ENCODE measurements at places on chromosomes 1 and 21. TPM values are rescaled to one million over a fixed set of nuclear protein-coding genes. Genes with fewer than 3 reads are reported as not detected.

GRCh38 chr1:211920141-211920572 lies 89.6 kb upstream of the LPGAT1 start:
- H3K4me3 ChIP-seq: no peak overlapping the region
- H3K27me3 ChIP-seq: no peaks in the 10 kb centered on the region
- peaks cover 21% of the 10 kb centered on the region for H3K4me1 ChIP-seq
- no peaks in the 10 kb centered on the region for H3K36me3 ChIP-seq
- peak overlapping the region; percentile 42 for H3K27ac ChIP-seq

DNA sequence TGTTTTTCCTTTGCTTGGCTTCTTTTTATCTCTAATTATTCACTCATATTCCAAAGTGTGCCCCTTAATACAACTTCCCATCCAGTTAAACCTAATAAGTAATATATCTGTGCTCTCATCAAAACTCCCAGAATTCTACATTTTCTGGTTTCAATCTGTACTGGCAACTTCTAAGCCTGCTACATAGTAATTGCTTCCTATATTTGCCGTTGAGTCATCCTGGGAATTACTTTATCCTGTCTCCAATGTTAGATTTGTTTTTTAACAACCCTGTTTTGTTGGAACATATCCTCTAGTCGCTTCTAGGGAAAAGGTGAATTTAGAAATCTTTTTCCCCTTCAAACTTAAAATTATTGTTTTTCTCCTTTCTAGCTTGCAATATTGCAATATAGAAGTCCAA lies 620.5 kb upstream of the PKN2 start:
- H3K27ac ChIP-seq: no peak overlapping the region
- DNase-seq: no peak

GRCh38 chr1:20183616-20184271 lies 2.2 kb upstream of the UBXN10 start:
- no peak overlapping the region for H3K4me3 ChIP-seq
- H3K36me3 ChIP-seq: no peaks in the 10 kb centered on the region
- H3K4me1 ChIP-seq: no peaks in the 10 kb centered on the region
- H3K27ac ChIP-seq: no peak overlapping the region
- no peaks in the 10 kb centered on the region for H3K27me3 ChIP-seq
- DNase-seq: no peak

DNA sequence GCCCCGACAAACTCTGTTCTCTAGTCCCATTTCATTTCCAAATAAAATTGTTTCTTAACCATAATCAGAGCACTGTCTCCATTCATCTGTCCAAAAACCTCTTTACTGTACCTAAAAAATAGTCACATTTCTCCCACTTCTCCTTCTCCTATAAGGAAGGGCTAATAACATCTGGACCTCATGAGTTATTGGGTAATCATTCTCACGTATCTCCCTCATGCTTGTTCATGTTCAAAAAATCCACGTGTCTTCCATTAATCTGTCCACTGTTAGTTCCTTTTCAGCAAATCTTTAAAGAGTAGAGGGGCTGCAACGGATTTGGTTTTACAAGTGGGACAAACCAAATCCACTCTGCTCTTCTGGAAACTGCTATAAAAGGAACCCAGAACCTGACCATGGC lies 1418.8 kb downstream of the MRPL39 start:
- H3K36me3 ChIP-seq: no peaks in the 10 kb centered on the region
- no peaks in the 10 kb centered on the region for H3K27me3 ChIP-seq
- H3K27ac ChIP-seq: no peak overlapping the region
- no peak for DNase-seq
- H3K4me1 ChIP-seq: no peaks in the 10 kb centered on the region
- H3K4me3 ChIP-seq: no peak overlapping the region

DNA sequence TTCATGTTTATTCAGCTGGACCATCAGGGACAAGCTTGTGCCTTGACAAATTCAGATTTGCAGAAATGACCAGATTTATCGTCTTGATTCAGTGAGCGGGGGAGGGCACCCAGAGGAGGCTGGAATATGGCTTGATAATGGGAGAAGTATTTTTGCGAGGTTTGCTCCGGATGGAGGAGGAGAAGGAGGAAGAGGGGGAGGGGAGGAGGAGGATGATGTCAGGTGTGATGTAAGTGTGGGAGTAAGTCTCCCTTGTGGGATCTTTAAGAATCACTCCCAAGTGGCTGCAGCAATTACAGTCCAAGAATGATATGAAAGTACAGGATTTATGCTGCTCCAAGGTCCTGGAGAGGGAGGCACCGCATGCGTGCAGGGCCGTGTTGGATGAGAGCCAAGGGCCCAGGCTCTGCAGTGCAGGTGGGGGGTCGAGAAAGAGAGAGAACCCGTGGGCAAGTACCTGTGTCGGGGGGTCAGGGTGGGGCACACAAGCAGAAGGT lies 5.6 kb upstream of the ZNF496 start:
- no peaks in the 10 kb centered on the region for H3K27me3 ChIP-seq

DNA sequence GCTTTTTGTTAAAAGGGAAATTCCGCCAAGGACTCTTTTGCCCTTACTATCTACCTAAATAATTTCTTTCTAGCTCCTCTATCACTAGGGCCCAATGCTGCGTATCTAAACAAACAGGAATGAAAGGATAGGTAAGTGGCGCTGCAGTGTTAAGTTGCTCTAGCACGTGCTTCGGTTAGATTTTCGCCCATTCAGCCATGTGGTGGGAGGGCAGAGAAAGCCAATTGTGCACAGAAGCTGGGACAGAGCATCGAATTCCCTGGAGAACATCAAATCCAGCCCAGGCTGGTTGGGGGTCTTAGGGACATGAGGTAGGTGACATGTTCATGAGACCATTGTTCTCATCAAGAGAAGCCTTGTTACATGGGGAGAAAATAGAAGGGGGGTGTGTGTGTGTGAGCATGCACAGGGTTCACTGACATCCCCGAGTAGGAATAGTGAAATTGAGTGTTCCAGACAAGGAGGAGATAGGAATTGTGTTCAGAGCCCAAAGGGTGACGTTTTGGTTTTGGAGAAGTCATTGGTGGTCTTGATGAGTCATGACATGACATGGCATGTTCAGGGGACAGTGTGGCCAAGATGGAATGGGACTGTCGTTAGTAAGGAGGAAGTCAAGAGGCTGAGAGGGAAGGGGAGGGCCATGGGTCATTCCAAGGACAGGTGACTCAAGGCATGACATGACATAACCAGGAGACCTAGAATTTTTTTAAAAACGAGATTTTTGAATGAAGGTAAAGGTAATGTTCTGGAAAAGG lies 107.1 kb downstream of the TLR5 start:
- H3K4me1 ChIP-seq: peaks cover 5% of the 10 kb centered on the region
- no peak for DNase-seq
- H3K27me3 ChIP-seq: no peaks in the 10 kb centered on the region

The TMEM81 gene
- total RNA-seq: 0.41 TPM

DNA sequence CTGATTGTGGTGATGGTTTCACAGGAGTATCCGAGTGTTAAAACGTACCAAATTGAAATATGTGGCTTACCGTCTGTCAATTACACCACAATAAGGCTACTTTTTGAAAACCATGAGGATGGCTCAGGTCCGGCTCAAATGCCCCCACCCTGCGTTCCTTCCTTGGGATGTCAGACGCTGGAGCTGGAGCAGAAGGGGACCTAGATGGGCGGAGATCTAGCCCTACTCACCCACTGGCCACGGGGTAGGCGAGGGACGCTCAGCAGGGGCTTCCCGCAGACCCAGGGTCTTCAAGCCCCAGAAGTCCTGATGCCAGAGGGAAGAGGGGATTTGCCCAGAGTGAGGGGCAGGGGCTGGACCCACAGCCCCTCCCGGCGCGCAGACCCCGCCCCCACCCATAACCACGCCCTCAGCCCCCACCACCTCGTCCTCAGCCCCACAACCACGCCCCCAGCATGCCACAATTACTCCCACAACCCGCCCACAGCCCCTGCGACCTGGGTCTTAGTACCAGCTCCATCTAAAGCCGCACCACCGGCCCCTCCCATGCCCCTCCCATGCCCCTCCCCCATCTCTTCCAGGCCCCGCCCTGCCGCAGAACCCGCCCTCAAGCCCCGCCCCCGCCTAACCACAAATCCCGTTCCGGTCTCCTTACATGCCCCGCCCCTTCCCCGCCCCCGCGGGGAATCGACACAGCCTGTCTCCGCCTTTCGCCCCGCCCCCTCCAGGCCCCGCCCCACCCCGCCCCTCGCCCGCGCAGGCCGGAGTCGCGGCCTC lies at the start of gene LRRC3:
Gene LRRC3 (plus strand): TSS at position 764 of the 777 bp plus-strand sequence. CDS start 1,135 bp downstream, outside the sequence.
- peak; percentile 45 for DNase-seq
- peak within 1 kb of the TSS; percentile 80 for H3K4me3 ChIP-seq
- H3K27me3 ChIP-seq: no peaks in the 10 kb centered on the region
- no peaks in the 10 kb centered on the region for H3K36me3 ChIP-seq

The SYT6 gene
- total RNA-seq: not detected

DNA sequence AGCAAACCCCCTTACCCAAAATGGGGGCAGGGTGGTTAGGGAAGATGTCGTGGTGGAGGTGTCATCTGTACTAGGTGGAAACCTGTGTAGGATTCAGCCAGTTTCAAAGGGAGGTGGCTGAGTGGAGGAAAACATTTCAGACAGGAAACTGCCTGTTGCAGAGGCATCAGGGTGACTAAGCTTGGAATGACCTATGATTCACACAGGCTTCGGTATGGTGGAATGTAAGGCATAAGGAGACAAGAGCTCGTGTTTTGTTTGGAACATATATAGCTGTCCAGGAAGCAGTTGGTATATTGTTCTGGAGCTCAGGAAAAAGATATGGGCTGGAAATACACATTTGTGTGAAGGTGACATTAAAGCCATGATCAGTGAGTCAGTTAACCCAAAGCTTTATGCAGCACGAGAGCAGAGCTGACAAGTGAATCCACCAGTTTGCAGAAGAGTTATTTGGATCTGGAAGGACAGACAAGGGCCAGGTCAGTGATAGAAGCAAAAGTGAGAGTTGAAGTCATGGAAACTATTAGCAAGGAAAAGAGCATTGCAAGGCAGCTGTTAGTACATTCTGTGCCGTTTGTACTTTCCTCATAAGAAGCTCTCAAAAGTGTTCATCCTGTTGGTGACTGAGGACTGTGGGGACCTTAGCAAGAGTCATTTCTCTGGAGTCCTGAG lies 12.2 kb downstream of the UTP25 start:
- DNase-seq: no peak
- H3K27me3 ChIP-seq: no peaks in the 10 kb centered on the region
- H3K4me1 ChIP-seq: peaks cover 19% of the 10 kb centered on the region
- peaks cover 52% of the 10 kb centered on the region for H3K36me3 ChIP-seq

The DONSON gene
- total RNA-seq: 12.1 TPM
